ENCODE measurements at places on chromosomes 12 and 14. TPM values are rescaled to one million over a fixed set of nuclear protein-coding genes. Genes with fewer than 3 reads are reported as not detected.

DNA sequence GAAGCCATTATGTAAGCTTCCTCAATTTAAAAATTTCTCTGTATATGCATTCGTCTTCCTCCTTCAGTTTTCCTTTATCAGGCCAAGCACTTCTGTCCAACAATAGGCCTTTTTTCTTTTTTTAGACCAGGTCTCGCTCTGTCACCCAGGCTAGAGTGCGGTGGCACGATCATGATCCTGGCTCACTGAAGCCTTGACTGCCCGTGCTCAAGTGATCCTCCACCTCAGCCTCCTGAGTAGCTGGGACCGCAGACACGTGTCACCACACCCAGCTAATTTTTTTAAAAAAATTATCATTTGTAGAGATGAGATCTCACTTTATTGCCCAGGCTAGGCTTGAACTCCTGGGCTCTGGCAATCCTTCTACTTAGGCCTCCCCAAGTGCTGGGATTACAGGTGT lies 25.8 kb downstream of the TAOK3 start:
- no peak for DNase-seq

DNA sequence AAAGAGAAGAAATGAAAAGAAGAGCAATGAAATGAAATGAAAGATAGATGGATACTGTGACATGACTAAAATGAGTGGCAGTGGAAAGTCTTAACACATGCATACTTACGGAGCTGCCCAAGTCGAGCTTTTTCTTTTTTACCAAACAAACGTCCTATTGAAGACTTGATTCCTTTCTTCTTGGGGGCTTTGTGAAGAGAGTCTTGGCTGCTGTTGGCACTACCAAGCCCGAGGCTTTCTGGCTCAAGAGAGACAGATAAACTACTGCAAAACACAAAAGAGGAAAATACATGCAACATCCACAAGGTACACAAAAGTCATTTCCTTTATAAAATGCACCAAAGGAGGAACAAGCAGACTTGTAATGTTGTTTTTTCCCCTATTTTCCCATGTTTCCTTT lies 261.2 kb downstream of the ACSS3 start:
- DNase-seq, result no peak

GRCh38 chr14:98259881-98260280 lies 1012.1 kb downstream of the BCL11B start:
- no peak for DNase-seq

DNA sequence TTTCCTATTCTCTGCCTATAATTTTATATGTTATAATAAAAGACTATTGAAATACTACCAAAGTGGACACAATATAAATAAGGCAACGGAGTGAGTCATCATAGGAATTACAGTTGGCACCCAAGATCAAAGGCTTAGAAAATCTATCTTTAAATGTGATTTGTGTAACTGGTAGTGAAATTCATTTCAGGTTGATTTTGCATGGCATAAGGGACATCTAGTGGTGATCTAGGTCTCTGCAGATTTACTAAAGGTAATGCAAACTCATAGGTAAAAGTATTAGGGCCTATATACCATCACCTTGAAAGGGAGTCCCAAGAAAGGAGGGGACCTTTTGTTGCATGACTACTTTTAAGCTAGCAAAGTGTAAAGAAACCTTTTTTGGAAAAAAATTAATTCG lies 527.2 kb downstream of the NRXN3 start:
- DNase-seq, result no peak

DNA sequence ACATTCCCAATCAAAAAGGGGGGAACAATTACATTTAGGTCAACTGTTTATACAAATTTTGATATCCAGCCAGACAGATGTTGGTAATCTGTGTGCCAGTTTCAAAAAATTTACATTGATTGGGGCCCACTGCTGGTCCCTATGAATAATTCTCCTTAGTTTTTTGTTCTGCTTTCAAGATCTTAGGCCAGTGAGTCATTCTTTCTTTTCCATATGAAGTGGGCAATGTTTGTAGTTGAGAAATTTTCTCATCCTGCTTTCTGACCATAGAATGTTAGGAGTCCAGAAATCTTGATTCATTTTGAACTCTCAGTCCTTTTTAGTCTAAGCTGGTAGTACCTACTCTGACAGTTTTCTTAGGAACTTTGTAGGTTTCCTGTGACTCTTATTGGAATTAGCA lies 244.3 kb downstream of the DIO2 start:
- no peak for DNase-seq

The KRT6A gene
- polyA plus RNA-seq, result not detected

DNA sequence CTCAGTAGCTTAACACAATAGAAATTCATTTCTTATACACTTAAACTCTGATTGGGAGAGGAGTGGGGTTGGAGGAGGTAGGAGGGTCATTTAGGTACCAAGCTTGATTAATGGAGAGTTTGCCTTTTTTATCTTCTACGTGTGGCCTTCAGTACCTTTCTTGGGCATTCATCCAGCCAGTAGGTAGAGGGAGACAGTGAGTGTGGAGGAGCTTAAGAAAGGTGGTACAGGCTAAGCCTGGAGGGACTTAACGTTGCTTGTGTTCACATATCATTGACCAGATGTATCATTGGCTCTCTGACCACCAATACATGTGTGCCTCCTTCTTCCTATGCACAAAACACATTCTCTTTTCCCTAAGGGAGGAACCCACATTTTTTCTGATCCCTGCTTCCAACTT lies 232.9 kb upstream of the CRY1 start:
- no peak for DNase-seq

DNA sequence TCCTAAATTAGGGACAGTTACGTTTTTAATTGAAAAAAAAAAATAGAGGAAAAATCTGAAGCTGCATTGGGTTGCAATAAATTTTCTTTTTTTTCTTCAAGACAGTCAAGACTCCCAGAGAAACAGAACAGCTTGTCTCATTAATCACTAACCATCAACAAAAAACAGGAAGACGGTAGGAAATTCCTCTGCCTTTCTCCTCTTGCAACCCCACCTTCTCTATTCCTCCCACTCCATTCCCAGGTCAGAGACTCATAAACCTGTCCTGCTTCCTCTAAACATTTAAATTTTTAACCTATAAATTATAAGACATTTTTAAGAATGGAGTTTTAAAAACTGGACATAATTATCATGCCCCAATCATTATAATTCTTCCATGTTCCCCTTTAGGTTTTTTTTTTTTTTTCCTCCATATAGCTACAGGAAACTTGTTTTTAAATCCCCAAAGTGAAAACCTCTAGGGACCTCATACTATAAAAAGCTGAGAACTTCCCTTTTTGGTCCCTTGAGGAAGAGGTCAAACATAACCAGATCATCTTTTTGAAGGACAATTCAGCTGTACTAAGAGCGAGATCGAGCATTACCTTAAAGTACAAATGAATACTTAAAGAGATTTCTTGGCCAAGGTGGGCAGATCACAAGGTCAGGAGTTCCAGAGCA lies 36.0 kb downstream of the CPM start:
- no peak for DNase-seq

The RNF212B gene
- not detected for polyA plus RNA-seq

The AACS gene
- polyA plus RNA-seq, result 19.2 TPM

DNA sequence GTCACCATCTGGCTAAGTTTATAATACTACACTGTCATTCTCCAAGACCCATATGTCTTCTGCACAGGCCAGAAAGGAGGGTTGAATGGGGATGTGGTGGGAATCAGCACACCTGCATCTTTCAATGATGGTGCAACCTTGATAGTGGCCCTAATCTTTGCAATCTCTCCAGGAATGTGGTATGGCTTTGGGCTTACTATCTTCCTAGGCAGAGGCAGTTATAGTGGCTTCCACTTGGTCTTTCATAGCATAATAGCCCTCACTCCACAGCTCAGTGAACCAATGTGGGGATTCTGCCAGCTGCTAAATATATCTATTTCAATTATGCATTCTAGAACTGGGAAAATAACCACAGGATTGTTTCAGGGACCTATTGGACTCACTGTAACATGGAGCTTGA lies 61.8 kb upstream of the ATP2B1 start:
- no peak for DNase-seq

- DNase-seq, result no peak
Measured at GRCh38 chr14:95216008-95216407, 58.7 kb upstream of the DICER1 start.

The CACNB3 gene
- 51.7 TPM for polyA plus RNA-seq

DNA sequence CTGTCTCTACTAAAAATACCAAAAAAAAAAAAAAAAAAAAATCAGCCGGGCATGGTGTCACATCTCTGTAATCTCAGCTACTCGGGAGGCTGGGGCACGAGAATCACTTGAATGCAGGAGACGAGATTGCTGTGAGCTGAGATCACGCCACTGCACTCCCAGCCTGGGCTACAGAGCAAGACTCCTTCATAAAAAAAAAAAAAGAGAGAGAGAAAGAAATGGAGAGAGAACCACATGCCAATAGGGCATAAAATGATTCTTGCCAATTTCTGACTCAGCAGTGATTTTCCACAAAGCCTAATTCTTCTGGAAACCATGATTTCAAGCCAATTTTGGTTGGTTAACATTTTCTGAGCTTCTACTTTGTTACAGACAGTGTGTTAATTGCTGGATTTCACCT lies 250.4 kb upstream of the SEL1L start:
- DNase-seq, result no peak

- DNase-seq, result no peak
Measured at GRCh38 chr12:64666054-64666914, 56.0 kb downstream of the RASSF3 start.

The FAM186B gene
- polyA plus RNA-seq, result 0.07 TPM

The PPP2R5C gene
- 108 TPM for polyA plus RNA-seq

The LRRC9 gene
- polyA plus RNA-seq, result not detected

DNA sequence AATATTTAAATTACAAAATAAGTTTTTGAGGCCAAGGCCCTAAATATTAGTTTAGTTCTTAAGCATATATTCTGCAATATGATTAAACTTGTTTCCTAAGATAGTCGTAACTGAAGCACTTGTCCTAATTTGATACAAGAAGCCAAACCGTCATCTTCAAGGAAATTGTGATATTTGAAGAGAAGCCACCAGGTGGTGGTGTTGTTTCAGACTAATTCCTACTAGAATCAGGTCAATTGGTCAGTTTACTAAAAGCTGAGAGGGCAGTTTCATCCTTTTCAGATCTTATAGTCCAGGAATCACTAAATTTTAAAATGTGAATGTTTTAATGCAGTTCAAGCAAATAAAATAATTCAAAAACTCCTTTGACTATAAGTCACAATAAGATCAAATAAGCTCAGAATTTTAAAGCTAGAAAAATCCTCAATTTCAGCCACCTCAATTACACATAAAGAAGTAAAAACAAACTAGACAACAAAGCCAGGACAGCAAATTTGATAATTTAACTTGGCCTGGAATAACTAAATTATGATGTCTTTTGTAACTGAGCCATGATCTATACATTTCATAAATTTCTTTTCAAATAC lies 7.1 kb upstream of the ARL1 start:
- DNase-seq, result peak; percentile 30

- DNase-seq, result no peak
Measured at GRCh38 chr12:100061814-100062213, 77.1 kb upstream of the ANKS1B start.

The SLC2A3 gene
- polyA plus RNA-seq, result 58.5 TPM

- no peak for DNase-seq
Measured at GRCh38 chr12:114841557-114842251, 157.7 kb upstream of the TBX3 start.

The TESPA1 gene
- not detected for polyA plus RNA-seq

The KRT73 gene
- not detected for polyA plus RNA-seq

GRCh38 chr14:93040443-93040842 lies 75.3 kb downstream of the ITPK1 start:
- no peak for DNase-seq

DNA sequence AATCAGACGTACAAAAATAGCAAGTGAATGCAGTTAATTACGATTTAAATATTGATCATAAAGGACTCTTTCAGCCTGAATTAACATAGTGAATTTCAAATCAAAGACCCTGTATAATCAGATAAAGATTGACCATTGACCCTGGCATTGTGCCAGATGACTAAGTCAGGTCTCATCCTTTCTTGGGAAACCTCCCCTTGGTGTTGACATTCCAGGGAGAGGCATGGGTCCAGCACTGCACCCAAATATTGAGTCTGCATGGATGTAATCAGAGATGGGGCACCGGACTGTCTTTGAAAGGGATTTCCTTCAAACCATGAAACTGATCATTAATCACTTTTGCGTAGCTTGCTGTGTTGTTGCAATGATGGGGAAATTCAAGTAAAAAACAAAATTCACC lies 1138.2 kb downstream of the BCL11B start:
- no peak for DNase-seq

The MUCL1 gene
- not detected for polyA plus RNA-seq

The SERPINA4 gene
- polyA plus RNA-seq, result not detected

DNA sequence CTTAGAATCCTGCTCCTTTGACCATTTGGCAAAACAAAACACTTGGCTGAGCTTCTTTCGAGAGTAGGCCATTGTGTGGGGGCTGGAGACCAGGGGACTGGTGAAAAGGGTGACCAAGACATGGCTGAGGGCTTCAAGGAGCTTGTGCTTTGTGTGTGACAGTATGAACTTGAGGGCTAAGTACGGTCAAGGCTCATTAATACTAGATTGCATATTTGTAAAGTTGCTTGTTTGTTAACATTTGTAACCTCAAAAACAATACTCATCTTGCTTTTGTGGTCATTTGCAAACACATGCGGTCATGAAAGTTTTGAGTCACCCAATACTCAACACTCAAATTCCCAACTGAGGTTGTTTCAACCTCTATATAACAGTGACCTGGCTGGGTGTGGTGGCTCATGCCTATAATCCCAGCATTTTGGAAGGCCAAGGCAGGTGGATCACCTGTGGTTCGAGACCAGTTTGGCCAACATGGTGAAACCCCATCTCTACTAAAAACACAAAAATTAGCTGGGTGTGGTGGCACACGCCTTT lies 42.5 kb downstream of the ZFYVE26 start:
- DNase-seq, result no peak

DNA sequence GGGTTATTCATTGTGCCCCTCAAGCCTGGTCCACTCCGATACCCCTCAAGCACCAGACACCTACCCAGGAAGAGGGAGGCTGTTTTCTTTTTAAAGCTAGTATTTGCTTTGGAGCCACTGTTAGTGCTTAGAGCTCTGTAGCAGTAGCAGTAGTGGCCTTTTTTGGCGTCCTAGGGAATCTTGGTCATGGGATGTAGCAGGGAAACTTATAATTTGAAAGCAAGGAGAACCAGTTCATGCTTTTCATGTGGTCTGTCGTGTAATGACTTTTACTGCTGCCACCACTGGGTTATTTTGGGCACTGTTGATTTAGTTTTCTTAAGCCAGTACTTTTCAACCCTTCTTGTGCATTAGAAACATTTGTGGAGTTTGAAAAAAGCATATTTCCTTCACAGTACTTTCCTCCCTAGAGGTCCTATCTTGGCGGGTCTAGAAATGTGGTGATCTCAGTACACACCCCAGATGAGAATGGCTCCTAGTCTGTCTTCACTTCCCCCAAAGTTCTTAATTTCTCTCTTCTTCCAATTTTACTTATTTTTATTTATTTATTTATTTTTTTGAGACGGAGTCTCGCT lies 49.7 kb downstream of the MARK3 start:
- no peak for DNase-seq

- DNase-seq, result peak; percentile 37
Measured at GRCh38 chr14:91286530-91286937, 42.0 kb upstream of the GPR68 start.

- no peak for DNase-seq
Measured at GRCh38 chr12:120262852-120263747, 2.4 kb downstream of the PXN start.

The BMP4 gene
- 25.4 TPM for polyA plus RNA-seq

The ADAM21 gene
- polyA plus RNA-seq, result 0.26 TPM

The CALM1 gene
- polyA plus RNA-seq, result 378 TPM

The PPP1R36 gene
- polyA plus RNA-seq, result 0.31 TPM
